ENCODE measurements at places on chromosomes 1 and 21.

- DNase-seq = peak; percentile 97
Observed at GRCh38 chr1:154272217-154272998, at the start of gene HAX1. Gene HAX1 (plus strand): TSS chr1:154272629. CDS start chr1:154272724, 95 bp downstream.

- peak; percentile 83 for DNase-seq
Observed at GRCh38 chr1:245599371-245600174, 444.8 kb downstream of the KIF26B start.

DNA sequence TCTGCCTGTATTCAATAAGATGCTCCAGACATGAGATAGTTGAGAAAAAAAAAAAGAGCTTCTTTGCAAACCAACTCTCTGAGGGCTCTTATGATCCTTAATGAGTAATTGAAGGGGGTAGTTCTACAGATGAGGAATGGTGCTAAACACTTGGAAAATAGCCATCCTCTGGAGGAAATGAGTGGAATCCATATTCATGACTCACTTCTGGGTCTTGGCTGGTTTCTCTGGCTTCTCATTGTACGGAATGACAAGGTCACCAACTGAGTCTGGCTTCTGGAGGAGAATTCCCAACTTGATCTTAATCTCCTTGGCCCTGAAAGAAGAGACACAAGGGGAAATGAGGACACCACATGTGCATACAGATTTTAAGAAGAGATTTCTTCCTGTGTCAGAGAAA lies 34.7 kb downstream of the RGS5 start:
- no peak for DNase-seq

- DNase-seq = no peak
Observed at GRCh38 chr1:238624776-238625175, 734.1 kb upstream of the ZP4 start.

DNA sequence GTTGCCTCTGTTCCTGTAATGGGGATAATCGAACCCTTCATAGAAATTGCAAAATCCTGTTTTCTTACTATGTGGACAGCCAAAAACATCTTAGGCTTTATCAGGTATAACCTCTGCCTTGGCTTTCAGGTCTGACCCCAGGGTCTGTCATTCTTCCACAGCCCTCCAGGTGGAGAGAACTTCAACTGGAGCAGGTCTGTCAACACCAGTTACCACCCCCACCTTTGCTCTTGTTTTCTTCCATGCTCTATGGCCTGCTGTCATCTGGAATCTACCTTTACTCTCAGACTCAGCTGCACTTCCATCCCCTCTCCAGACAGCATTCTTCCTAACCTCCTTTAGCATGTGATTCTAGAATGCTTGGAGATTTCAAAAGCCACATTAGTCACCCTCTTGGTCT lies 10.4 kb upstream of the GJA9 start:
- DNase-seq = no peak

DNA sequence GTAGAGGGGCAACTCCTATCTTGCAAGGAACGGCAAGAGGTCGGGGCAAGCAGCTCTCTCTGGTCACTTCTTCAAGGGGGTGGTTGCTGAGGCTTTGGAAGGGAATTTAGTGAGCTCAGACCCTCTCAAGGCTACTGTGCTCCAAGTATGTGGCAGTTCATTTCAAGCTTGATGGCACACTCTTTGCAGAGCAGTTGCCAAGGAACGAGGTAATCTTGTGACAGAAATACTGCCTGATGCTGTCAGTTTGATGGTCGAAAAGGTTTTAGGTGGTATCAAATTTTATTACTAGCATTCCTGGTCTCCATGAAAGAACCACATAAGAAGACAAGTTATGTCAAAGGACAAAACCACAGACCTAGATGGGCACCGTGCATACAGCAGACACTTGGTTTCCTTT lies 13.1 kb downstream of the CFAP298 start:
- no peak for DNase-seq

- DNase-seq = no peak
Observed at GRCh38 chr21:33975548-33976081, 60.0 kb upstream of the ATP5PO start.

- DNase-seq = no peak
Observed at GRCh38 chr1:172758259-172758658, 99.4 kb downstream of the FASLG start.

DNA sequence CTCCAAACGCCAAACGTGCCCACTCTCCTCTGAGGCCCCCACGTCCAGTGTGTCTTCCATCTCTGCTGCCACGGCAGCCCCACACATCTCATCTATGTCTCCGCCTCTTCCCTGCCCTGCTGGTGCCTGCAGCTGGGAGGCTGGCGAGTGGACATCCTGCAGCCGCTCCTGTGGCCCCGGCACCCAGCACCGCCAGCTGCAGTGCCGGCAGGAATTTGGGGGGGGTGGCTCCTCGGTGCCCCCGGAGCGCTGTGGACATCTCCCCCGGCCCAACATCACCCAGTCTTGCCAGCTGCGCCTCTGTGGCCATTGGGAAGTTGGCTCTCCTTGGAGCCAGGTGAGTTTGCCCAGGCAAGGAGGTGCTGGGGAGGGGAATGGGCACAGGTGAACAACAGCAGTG lies 8.6 kb downstream of the ADAMTSL4 start:
- no peak for DNase-seq

- no peak for DNase-seq
Observed at GRCh38 chr1:218686258-218686657, 341.1 kb downstream of the TGFB2 start.

- DNase-seq = no peak
Observed at GRCh38 chr21:40146216-40146837, 279.1 kb downstream of the PCP4 start.

DNA sequence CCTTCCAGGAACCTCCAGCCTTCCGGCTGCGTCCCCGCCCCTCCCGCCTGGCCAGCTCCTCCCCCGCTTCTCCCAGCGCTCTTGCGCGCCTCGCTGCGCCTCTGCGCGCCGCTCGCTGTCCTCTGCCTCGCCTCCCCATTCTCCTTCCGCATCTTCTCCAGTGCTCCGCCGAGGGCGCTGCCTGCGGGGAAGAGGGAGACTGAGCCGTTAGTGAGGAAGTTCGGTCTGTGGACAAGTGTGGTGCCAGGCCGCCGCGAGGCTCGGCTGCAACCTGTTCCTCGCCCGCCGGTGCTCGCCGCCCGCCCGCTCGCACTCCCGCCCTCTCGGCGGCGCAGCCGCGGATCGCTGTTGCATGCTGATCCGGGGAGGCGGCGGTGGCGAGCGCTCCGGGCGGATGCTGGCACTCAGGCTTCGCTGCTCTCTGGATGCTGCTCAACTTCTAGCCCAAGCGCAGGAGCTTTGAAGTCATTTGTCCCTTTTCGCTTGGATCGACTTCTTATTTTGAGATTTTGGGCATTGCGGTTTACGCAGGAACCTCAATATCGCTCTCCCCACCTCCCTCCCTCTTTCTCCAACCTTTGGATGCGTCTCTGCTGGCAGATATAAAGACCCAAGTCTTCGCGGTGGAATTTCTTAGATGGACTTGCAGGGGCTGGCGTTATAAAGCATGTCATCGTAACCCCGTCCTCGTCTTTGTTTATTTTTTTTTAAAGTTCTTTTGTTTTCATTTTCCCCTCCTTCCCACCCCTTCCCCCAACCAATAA lies 614 bp upstream of the CACNA1E start:
- DNase-seq = no peak

GRCh38 chr1:219574484-219575087 lies 38.3 kb downstream of the ZC3H11B start:
- DNase-seq = no peak

- DNase-seq = no peak
Observed at GRCh38 chr1:40133312-40133665, 27.9 kb upstream of the RLF start.

DNA sequence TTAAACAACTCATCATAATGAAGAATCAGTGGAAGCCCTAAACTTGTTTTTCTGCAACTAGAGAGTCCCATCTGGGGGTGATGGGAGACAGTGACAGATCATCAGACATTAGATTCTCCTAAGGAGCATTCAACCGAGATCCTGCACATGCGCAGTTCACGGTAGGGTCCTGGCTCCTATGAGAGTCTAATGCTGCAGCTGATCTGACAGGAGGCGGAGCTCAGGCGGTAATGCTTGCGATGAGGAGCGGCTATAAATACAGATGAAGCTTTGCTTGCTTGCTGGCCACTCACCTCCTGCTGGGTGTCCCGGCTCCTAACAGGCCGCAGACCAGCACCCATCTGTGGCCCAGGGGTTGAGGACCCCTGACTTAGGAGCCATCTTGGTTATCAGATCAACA lies 247.2 kb downstream of the FMN2 start:
- DNase-seq = no peak

DNA sequence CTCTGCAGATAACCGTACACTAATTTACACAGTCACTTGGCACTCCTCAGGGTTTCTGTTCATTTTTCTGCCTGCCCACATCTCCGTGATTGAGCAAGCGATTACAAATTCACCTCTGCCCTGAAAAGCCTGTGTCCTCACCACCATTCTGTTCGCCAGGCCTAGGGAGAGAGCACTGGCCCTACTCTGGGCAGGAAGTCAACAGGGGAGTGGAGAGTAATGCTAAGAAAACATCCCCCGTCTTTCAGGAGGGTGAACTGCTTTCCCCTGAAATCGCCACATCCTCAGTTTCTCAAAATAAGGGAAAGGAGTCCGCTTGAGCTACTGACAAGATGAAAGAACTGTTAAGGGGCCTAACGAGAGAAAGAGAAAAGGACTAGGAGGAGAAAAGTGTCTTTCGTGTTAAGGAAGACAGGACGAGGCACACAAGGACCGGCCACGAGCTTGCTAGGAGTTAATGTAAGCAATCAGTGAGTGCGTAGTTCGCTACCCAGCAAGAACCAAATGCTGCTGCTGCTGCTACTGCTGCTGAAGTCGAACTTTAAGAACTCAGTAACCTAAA lies 632 bp downstream of the PEX19 start:
- DNase-seq = no peak

GRCh38 chr21:34055615-34056014 lies 17.8 kb upstream of the MRPS6 start:
- DNase-seq = no peak

GRCh38 chr1:14521622-14522021 lies 76.9 kb upstream of the KAZN start:
- no peak for DNase-seq

DNA sequence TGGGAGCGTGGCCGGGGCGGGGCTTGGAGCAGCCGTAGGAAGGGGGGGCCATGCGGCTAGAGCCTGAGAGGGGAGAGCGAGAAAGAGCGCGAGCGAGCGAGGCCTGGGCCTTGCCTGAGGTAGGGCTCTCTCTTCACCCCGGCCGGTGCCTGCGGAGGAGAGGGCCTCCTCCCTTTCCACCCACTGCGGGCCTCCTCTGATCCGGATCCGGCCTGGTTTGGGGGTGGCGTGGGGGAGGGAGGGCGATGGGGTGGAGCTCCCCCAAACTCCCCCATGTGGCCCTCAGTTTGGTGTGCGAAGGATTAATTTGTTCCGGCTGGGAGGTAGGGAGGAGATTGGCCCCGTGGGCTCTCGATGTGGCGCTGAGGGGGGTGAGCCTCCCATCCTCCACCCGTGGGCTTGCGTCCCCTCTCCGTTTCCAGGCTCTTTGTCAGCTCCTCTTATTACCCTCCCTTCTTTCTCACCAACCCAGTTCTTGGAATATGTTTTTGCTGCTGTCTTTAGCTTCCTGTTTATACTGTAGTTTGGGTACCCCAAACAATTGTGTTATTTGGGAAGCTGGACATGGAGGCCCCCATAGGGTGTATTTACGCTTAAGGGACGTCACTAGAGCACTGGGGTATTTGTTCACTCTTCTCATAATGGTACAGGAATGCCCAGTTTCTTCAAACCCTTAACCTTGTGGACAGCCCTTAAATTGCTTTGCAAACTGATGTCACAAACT lies 685 bp downstream of the UBAP2L start:
- DNase-seq = no peak

DNA sequence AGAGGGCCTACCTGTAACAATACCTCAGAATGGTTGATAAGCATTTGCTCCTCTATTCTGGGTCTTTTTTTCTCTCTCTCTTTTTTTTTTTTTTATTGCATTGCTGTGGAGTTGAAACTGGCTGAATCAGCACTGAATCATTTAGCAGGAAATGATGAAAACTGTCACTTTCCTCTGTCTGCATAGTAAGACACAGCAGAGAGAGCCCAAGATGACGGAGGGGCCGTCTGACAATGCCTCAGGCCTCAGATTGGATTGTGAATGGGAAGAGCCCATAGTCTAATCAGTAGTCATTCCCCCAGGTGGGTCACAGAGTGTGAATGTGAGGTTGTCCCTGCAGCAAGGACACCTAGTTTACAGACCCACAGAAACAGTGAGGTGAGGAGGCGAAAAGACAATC lies 193.2 kb upstream of the PLXNA2 start:
- no peak for DNase-seq

DNA sequence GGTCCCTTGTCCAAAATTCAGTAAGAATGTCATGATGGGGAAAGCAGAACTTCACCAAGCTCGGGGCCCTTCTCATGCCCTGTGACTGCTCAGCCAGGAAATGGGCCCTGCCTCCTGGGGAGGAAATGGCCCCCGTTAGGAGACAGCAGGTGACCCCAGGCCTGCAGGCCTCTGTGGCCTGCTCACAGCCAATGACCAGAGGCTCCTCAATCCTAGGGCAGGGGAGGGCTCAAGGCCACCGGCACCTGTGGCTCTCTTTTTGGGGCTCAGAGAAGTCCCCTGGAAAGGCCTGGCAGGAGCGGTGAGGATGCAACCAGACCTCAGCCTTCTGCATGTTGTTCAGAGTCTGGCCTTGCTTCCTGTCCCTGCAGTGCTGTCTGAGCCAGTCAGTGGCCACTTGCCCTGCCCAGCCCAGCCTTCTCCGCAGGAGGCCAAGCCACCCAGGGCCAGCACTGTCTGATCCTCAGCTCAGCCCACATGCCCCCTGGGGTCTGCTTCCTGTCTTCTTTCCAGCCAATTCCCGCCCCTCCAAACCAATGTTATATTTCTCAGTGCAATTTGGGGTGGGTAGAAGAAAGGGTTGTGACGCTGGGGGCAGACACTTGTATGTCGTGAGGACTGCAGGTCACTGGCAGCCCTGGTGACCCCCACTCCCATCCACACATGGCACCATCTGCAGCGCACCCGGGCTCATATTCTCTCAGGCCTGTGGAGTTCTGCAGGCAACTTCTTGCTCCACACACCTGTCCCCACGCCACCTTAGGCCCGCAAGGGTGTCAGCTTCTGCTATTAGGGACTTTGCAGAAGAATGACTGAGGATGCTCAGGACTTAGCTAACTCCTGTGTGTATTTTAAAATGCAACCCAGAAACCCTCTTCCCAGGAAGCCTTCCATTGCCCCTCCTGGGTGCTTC lies 83.6 kb downstream of the ITPKB start:
- DNase-seq = no peak
